ENCODE measurements at places on chromosomes 6 and 20. TPM values are rescaled to one million over a fixed set of nuclear protein-coding genes. Genes with fewer than 3 reads are reported as not detected.

Gene DLK2
- not detected for total RNA-seq

Gene GINS1
- 51.4 TPM for total RNA-seq

Gene OLIG3
- not detected for total RNA-seq

Gene HLA-DPB1
- total RNA-seq = 8.0 TPM

Gene ZSCAN31
- 8.3 TPM for total RNA-seq

Gene PPP1R16B
- total RNA-seq = 1.6 TPM

Gene MLN
- not detected for total RNA-seq

Gene FAM83D
- 76.7 TPM for total RNA-seq

Gene PI16
- total RNA-seq = not detected

Gene SLPI
- total RNA-seq = not detected

Gene C4B
- 0.30 TPM for total RNA-seq

Gene DEF6
- total RNA-seq = 0.19 TPM

Gene SIGLEC1
- total RNA-seq = not detected

Gene RBM24
- total RNA-seq = 27.6 TPM

Gene SAMD5
- 0.09 TPM for total RNA-seq

Gene C6orf141
- 97.2 TPM for total RNA-seq

Gene CD40
- 14.0 TPM for total RNA-seq

Gene ADAT2
- total RNA-seq = 17.8 TPM

Gene DSP
- total RNA-seq = 38.3 TPM

Gene CST5
- not detected for total RNA-seq

Gene HLA-E
- total RNA-seq = 24.8 TPM

Gene CLPSL1
- total RNA-seq = not detected

Gene MOXD1
- total RNA-seq = 2.3 TPM

Gene FUCA2
- total RNA-seq = 37.4 TPM

Gene SYCP2
- total RNA-seq = 0.88 TPM

Gene ZNF184
- total RNA-seq = 13.4 TPM

Gene LTA
- not detected for total RNA-seq

Gene OTOR
- not detected for total RNA-seq

Gene RAB44
- 0.03 TPM for total RNA-seq

Gene FLRT3
- total RNA-seq = 24.0 TPM

Gene GRIK2
- total RNA-seq = 1.5 TPM

Gene CD83
- 0.80 TPM for total RNA-seq

Gene BANF2
- total RNA-seq = not detected

Gene CCM2L
- total RNA-seq = 0.75 TPM

Gene UNC93A
- total RNA-seq = not detected

Gene ZNF311
- total RNA-seq = 2.0 TPM

Gene SLC35D3
- not detected for total RNA-seq

Gene BMP2
- 7.3 TPM for total RNA-seq

Gene TRDN
- total RNA-seq = not detected

Gene ULBP1
- total RNA-seq = 0.40 TPM

Gene RNF182
- 15.3 TPM for total RNA-seq

Gene AIF1
- total RNA-seq = not detected

Gene OPN5
- not detected for total RNA-seq

Gene OARD1
- 67.9 TPM for total RNA-seq

Gene ENPP5
- 9.1 TPM for total RNA-seq

Gene RIPOR3
- total RNA-seq = 1.2 TPM

Gene TNNC2
- total RNA-seq = not detected
